ENCODE measurements at places on chromosomes 2 and 18. TPM values are rescaled to one million over a fixed set of nuclear protein-coding genes. Genes with fewer than 3 reads are reported as not detected.

The PDCD1 gene
- total RNA-seq: 6.9 TPM

- H3K27ac ChIP-seq: no peak overlapping the region
- no peaks in the 10 kb centered on the region for H3K4me1 ChIP-seq
- DNase-seq: no peak
- no peaks in the 10 kb centered on the region for H3K36me3 ChIP-seq
- H3K27me3 ChIP-seq: no peaks in the 10 kb centered on the region
Measured at GRCh38 chr2:201942531-201942930, 91.1 kb upstream of the FZD7 start.

- H3K36me3 ChIP-seq: no peaks in the 10 kb centered on the region
- H3K4me3 ChIP-seq: no peak overlapping the region
- no peaks in the 10 kb centered on the region for H3K4me1 ChIP-seq
- H3K27ac ChIP-seq: no peak overlapping the region
- peaks cover 24% of the 10 kb centered on the region for H3K27me3 ChIP-seq
Measured at GRCh38 chr2:130300258-130300969, 42.3 kb upstream of the IMP4 start.

- no peak overlapping the region for H3K4me3 ChIP-seq
- no peak overlapping the region for H3K27ac ChIP-seq
- H3K4me1 ChIP-seq: peaks cover 22% of the 10 kb centered on the region
- no peaks in the 10 kb centered on the region for H3K27me3 ChIP-seq
Measured at GRCh38 chr2:189115126-189115525, 64.4 kb downstream of the COL5A2 start.

DNA sequence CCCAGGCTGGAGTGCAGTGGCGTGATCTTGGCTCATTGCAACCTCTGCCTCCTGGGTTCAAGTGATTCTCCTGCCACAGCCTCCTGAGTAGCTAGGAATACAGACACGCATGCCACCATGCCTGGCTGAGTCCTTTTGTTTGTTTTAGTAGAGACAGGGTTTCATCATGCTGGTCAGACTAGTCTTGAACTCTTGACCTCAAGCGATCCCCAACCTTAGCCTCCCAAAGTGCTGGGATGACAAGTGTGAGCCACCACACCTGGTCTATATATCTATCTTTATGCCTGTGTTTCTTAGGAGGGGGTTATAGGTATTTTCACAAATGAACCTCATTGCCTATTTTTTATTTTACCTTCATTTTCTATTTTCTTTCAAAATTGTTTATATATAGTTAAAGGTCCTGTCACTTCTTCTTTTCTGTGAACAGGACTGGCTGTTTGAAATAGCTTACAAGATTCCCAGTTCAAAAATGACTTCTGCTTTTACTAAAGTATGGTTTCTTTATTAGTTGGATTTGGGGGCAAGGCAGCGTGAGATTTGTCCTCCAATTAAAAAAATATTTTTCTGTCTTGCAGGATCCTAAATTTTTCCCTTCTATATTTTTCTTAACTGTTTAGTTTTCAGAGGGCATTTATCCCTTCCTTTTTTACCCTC lies 16.4 kb upstream of the MARCHF7 start:
- H3K4me3 ChIP-seq: no peak overlapping the region
- no peak for DNase-seq
- peaks cover 6% of the 10 kb centered on the region for H3K36me3 ChIP-seq

DNA sequence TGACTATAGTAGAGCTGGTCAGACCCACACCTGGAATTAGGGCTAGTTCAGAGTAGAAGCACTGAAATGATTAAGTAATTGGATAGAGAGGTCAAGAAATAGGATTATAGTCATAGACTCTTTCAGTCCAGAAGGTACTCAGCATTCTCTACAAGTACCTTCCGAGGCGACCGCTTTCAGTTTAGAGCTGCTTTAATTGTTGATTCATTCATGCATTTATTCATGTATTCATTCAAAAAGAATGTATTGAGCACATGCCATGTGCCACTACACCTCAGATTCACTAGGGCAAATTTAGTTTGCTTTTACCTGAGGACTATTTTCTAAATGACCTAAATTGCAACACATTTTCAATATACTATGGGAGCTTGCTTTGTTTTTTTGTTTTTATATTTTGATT lies 48.7 kb downstream of the CRIM1 start:
- H3K4me3 ChIP-seq: no peak overlapping the region
- no peaks in the 10 kb centered on the region for H3K27me3 ChIP-seq
- no peaks in the 10 kb centered on the region for H3K4me1 ChIP-seq
- no peaks in the 10 kb centered on the region for H3K36me3 ChIP-seq
- no peak overlapping the region for H3K27ac ChIP-seq

DNA sequence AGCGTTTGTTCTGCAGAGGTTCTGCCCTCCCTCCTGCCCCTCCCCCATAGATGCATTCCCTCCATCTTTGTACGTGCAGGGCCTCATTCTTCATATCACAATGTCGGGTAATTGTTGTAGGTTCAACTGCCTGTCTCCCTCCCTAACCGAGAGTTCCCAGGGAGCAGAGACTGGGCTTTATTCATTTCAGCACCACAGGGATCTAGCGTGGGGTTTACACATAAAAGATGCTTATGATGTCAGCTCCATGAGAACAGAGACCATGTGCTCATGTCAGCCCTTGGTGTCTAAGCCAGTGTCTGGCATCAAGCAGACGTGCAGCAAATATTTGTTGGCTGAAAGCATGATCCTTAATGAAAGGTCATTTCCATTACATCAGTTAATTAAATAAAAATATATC lies 298.9 kb upstream of the TRIB2 start:
- no peak overlapping the region for H3K4me3 ChIP-seq
- H3K36me3 ChIP-seq: no peaks in the 10 kb centered on the region
- H3K4me1 ChIP-seq: peaks cover 27% of the 10 kb centered on the region
- DNase-seq: no peak
- H3K27me3 ChIP-seq: no peaks in the 10 kb centered on the region
- no peak overlapping the region for H3K27ac ChIP-seq
